ENCODE measurements at places on chromosomes 1 and 21.

DNA sequence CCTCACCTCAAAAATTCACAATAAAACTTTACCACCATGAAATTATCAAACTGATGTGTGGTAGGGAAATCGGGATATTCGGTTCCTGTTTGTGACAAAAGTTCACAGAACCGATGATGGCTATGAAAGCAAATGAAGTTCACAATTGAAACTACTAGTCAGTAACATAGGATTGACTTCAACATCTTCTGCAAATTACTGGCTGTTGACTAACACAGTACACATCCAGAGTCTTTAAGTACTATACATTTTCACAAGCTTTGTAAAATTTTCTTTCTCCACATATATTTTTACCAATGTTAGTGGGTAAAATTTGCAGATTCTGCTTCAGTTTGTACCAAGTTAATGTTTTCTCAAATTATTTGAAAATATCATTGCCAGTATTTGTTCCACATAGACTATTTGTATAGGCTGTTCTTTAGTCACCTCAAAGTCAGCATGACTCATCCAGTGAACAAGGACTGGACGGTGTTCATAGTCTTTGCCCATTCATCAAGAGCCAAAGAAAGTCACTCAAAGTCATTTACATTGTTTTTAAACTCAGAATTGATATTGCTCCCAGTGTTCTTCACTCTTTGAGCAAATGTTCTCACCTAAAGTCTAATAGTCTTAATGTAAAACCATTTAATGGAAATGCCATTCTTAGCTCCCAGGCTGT is 213.4 kb downstream of the USP25 start:
- DNase-seq: no peak

GRCh38 chr1:150562446-150563339 is 13.5 kb downstream of the ADAMTSL4 start:
- peak; percentile 87 for DNase-seq

- no peak for DNase-seq
Measured at GRCh38 chr1:215730600-215730999, 163.5 kb downstream of the KCTD3 start.

GRCh38 chr1:157532569-157532968 is 19.7 kb downstream of the FCRL5 start:
- DNase-seq: no peak

DNA sequence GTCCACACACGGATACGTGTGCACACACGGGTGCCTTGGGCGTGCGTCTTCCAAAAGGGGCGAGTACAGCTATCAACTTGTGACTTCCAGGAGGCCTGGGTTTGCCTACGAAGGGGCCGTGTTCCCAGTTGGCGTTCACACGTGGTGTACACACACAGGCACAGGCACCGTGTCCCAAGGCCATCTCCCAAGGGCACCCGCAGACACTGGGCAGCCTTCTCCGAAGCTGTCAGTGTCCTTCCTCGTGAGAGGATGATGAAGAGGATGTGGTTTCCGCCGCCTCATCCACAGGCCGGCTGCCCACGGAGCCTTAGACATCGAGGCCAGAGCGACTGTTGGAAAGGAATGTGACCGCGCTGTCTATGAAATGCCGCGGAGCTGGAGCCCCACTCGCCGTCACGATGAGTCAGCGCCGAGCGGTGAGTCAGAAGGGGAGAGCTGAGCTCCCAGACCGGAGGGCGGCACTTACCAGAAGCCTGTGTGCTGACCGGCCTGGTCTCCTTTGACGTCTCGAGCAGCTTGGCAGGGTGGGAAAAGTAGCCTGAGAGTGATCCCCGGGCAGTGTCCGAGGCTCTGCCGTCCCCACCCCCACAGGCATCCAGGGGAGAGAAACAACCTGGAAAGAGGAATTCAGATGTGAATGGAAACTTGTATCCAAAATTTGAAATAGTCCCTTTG is 141.4 kb upstream of the ARHGEF16 start:
- no peak for DNase-seq

- no peak for DNase-seq
Measured at GRCh38 chr21:45530423-45531113, 11.7 kb downstream of the SLC19A1 start.

DNA sequence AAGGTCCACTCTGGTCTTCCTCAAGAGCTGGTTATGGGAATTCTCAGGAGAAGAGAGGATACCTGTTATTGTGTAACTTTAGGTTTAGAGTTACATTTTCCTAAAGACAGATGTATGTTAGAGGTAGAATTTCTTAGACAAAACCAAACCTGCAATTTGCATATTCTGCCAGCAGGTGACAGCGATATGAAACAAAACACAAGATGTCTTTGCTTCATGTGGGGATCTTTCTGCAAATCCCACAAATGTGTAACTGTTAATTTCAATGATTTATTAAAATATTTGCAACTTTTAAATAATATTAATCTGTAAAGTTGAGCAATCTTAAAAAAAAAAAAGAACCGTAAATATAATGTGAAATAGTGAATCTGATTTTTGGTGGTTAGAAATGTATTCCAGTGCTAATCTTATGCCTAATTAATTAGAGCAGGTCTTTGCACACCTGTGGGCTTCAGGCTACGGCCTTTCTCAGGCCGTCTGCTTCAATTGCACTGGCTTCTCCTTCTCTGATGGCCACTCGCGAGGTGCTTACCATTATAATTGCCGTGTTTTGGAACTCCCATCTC is 33.4 kb downstream of the FAM78B start:
- DNase-seq: no peak

- DNase-seq: no peak
Measured at GRCh38 chr1:208085655-208086515, 158.3 kb downstream of the PLXNA2 start.

- no peak for DNase-seq
Measured at GRCh38 chr1:146036241-146036964, 14.9 kb upstream of the HJV start.

GRCh38 chr21:15703932-15704331 is 25.9 kb upstream of the USP25 start:
- DNase-seq: no peak

- DNase-seq: no peak
Measured at GRCh38 chr1:243435836-243436235, 180.0 kb downstream of the SDCCAG8 start.

DNA sequence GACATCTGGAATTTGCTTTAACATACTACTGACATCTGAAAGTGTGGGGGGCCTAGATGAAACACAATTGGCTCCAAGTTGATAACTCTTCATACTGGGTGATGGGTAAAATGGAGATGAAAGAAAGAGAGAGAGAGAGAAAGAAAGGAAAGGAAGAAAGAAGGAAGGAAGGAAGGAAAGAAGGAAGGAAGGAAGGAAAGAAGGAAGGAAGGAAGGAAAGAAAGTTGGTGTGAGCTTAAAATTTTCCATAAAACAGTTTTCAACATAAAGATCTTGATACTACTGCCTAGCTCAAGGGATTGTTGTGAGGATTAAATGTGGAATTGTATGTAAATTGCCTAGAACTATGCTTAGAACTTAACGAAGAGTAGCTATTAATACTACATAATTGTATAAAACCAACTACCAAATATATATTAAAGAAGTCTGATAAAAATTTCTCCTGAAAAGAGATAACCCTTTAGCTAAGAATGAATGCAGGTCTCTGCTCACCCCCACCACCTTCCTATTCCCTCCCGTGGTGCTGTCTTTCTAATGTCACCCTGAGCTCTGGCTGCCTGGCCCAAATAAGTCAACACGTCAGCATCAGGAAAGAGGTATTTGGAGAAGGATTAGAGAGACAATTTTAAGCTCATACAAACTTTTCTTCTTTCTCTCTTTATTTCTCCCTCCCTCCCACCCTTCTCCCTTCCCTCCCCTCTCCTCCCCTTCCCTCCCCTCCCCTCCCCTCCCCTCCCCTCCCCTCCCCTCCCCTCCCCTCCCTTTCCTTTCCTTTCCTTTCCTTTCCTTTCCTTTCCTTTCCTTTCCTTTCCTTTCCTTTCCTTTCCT is 89.3 kb upstream of the SGIP1 start:
- no peak for DNase-seq

DNA sequence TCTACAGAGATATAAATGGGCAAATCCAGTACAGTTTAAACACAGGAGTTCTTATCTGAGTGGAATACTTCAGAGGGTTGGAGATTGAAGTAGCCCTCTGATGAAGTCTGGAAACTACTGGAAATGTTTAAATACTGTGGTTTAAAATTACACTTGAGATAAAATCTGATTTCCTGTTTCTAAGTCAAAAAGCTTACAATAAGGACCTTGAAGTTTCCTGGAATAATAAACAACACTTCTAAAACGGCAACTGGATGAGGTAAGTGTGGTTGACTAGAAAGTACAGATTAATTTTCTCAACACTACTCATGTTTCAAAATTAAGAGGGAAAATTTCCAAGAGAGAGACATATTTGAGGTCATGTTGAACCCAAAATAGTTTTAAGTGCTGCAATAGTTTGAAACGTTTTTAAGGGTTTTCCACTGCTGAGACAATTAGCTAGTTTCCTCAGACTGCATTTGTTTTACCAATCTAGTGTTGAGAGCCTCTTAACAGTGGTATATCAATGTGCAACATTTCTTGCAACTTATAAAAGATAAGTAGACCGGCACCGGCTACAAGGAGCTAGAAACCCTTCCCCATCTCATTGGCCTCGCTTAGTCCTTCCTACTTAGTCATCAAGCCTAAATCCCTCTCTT is 27.4 kb downstream of the KCNA3 start:
- peak; percentile 66 for DNase-seq

DNA sequence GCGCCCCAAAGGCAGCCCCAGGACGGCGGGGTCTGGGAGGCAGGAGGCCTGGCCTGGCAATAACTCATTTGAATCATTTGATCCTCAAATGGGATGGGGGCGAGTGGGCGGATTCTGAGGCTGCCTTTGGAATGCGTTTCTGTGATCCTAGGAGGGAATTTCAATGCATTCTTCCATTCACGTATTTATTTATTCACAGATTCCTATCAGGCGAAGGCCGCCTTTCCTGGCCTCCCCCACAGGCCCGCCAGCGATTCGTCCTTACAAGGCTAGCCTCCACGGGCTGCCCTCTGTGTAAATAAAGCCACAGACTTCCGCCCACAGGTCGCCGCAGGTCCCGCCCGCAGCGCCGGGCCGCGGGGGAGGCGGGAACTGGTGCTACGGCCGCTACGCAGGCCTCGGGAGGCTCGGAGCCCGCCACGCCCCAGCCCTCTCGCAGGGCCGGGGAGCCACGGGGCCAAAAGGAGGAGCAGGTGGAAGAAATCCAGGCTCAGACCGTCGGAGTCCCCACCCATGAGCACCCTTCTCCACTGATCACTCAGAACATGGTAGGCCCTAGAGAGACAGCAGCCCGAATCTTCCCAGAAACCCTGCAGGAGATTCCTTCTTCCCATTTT is 31.3 kb upstream of the JUN start:
- DNase-seq: peak; percentile 67

GRCh38 chr1:200836213-200836612 is 36.6 kb upstream of the GPR25 start:
- no peak for DNase-seq

- no peak for DNase-seq
Measured at GRCh38 chr1:184156521-184157393, 105.2 kb downstream of the TSEN15 start.

GRCh38 chr1:39173995-39174380 is 30.5 kb upstream of the MACF1 start:
- no peak for DNase-seq
